ENCODE measurements at places on chromosomes 7 and 10.

DNA sequence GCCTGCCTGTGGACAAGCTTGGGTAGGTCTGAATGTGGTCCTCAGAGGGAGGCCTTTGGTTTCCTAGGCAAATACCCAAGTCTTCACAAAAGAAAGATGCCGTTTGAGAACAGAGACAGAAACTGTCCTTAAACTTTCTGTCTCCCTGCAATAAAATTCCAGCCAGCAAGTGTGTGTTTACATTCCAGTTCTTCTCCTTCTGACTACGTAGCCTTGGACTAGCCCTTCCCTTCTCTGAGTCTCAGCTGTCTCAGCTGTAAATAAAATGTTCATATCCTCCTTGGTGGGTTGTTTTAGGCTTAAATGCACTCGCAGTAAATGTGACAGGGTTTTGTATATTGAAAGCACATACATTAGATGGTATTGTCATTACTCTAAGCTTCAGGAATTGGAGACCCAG, 561.2 kb upstream of the MKI67 start:
- DNase-seq: no peak

GRCh38 chr10:91629715-91630549, 2.9 kb downstream of the PPP1R3C start:
- no peak for DNase-seq

GRCh38 chr7:50533866-50534265, 31.3 kb downstream of the DDC start:
- no peak for DNase-seq

DNA sequence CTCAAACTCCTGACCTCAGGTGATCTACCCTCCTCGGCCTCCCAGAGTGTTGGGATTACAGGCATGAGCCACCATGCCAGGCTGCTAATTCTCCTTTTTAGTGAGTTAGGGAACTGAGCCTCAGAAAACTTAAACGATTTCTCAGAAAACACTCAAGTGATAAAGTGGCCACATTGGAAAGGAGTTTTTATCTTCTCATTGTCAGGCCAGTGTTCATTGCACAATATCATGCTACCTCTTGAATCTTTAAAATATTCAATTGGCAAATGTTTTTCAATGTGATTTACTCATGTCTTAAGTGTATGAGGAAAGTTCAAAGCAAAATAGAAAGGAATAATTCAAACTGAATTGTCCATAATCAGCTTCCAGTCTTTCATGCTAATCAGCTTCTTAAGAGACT, 80.7 kb downstream of the ITGB8 start:
- no peak for DNase-seq

DNA sequence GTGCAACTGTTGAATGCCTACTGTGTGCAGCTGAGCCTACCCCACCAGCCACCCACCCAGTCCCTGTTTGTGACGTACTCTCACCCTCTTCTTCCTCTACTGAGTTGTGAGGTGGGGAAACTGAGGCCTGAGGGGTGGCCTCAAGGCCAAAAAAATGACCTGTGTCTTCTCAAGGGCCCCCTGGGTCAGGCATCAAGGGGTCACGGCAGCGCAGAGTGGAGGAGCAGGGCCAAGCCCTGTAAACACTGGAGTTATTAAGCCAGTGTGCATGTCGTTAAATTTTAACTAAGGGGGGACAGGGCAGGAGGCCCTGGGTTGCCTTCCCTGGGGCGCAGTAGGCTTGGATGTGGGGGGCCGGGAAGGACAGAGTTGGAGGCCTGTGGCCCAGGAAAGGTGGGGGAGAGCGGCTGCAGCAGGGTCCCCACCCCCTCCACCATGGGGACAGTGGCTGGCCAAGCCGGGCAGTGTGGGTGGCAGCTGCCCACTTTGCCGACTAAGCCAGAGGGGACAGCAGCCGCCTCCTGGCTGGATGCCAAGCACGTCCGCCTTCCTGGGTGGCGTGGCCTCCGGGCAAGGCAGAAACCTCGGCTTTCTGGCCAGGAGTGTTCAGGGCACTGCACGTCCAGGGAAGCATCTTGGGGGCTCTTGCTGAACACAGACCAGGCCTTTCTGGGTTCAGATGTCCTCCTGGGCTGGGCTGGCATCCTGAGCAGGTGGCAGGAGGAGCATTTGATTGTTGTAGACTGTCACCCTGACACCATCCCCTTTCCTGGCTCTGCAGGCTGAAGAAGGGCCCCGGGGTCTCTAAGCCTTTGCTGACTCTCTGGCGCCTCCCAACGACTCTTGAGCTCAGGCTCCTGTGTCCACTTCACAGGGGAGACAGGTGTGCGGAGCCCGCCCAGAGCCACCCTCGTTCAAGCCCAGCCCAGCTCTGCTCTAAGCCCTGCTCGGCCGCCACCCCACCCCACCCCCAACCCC, 1.9 kb downstream of the SLC29A4 start:
- no peak for DNase-seq

DNA sequence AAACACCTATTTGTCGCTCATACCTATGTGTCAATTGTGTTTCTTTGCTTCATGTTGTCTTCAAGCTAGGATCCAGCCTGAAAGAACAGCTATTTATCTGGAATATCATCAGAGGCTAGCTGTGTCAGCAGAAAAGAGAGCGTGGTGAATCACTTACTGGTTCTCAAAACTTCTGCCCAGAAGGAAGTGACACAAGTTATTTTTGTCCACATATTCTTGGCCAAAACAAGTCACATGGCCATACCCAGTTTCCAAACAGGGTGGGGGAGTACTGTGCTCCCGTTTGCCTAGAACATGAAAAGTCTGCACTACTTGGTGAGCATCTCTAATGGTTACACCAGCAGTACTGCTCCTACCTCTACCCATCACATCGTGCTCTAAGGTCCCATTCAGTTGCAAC, 160.9 kb upstream of the CSTF2T start:
- DNase-seq: no peak

DNA sequence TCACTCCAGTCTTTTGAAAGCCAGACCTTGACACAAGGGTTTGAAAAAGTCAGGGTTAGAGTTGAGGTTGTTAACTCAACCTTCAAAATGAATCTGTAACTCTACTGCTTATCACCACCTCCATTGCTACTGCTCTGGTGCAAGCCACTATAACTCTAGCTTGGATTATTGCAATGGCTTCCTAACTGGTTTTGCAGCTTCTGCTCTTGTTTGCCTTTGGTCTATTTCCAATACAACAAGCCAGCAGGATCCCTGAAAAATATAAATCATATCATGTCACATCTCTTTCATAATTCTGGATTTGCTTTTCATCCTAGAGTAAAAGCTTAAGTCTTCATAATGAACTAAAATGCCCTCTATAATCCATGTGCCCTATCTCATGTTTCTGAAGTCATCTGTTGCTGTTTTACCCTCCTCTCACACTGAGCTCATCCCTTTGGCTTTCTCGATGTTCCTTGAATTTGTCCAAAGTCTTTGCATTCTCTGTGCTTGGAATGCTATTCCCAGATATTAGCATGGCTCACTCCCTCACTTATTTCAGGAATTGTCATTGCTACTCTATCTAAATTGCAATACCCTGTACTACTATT, 10.9 kb downstream of the TAS2R60 start:
- no peak for DNase-seq

DNA sequence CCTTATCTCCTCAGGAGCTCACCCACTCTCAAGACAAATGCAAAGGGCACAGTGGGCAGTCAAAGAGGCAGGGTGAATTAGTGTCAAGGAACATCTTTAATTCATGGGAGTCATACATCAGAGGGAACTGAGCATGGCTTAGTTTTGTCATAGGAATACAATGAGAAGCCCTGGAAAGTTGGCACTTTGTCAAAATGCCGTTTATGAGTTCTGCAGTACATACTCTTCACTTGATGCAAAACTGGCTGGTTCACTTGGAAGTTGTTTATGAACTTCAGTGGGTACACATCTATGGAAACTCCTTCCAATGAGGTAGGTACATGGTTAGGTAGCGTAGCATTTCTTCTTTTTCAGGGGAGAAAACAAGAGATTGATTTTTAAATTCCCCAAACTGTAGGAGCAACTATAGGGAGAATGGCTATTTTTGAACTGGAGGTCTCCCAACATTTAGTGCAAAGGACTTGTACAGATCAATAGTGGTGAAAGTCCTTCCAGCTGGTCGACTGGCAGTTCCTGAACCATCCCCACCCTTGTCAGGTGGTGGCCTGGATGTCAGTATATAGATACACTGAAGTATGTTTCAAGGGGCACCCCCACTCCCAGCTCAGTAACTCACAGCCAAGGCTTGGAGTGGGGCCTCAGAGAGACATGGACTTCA, 580.5 kb downstream of the REEP3 start:
- no peak for DNase-seq

GRCh38 chr7:100488333-100489095, 4.8 kb downstream of the NYAP1 start:
- no peak for DNase-seq

GRCh38 chr7:159028508-159029401, 115.9 kb downstream of the VIPR2 start:
- DNase-seq: no peak

DNA sequence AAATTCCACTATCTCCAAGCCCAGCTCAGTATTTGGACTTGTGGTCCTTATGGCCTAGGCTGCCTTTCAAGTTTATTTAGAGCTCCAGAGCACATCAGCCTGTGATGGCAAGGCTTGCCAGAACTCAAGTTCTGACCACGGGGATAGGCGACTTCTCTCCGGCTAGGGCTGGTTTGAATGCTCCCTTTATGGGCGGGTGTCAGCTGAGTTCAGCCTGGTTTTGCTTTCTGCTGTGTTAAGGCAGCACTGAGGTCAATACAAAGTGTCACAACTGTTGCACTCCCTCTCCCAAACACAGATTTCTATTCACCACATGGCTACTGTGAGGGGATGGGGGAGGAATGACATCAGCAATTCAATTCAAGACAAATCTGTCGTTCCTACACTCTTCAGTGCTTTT, 318.1 kb upstream of the MYO3A start:
- no peak for DNase-seq

DNA sequence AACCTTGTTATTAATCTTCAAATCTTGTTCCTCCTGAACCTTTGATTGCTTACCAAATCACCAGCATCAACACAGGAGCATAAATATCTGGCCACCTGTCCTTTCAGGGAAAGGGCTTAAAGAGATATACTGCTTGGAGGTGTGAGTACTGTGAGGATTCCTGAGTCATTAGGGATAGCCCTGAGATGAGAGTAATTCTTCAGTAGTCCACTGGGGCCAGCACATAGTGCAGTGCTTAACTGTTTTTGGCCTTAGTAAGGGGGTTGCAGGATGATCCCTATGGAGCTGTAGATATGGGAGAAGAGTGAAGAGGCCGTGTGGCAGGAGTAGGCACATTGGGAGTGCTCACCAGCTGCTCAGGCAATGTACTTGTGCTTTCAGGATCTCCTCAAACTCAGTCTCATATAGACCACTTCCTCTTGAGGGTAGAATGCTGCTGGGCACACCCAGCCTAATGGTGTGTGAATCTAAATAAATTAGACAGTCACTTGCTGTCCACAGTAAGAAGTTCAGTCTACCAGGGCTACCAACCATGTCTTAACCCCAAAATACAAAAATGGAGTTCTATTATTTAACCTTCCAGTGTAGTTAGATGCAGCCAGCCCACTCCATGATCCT, 26.5 kb upstream of the GPR141 start:
- DNase-seq: no peak

DNA sequence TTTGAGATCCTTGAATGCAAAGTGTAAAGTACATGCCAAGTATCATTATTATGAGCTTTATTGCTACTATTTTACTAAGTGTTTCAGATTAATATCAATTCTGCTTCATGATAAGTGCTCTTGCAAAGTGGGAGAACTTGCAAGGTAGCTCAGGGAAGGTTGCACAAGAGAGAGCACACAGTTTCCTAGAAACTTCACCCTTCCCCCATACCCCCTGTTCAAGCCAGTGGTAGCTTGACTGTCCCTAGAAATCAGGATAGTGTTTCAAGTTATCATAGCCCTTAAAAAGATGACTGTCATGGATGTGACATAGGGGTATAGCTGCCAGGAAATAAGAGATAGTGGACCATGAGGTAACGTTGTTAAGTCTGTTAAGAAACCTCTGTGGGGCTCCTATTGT, 251.5 kb downstream of the TRIL start:
- DNase-seq: no peak

- DNase-seq: no peak
Measured at GRCh38 chr10:6819301-6819700, 239.2 kb upstream of the PRKCQ start.

DNA sequence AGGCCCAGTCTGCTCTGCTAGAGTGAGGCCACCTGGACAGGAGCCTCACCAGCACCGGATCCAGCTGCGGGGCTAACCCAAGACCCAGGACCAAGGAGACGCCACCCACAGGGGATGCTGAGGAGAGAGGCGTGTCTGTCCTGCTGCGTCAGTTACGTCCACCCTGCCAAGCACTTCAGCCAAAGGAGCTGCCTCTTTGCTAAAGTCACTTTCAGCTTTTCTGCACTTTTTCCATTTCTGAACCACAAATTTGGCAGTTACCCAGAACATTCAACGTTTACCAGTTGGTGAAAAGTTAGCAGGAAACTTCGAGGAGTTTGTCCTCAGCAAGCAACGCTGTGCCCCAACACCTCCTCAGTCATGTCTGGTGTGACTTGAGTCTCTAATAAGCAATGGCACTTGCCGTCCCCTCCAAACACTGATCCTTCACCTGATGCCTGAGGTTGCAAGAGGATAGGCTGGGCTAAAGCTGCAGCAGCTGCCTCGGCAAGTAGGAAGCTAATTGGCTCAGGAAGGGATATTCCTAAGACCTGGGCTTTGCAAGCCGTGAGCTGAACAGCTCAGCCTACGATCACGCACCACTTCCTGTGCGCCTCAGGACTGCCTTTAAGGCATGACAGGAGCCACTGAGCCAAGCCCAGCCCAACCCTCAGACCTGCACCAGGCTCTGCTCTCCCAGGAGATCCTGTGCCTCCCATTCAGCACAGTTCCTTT, 40.1 kb downstream of the KCNH2 start:
- no peak for DNase-seq

DNA sequence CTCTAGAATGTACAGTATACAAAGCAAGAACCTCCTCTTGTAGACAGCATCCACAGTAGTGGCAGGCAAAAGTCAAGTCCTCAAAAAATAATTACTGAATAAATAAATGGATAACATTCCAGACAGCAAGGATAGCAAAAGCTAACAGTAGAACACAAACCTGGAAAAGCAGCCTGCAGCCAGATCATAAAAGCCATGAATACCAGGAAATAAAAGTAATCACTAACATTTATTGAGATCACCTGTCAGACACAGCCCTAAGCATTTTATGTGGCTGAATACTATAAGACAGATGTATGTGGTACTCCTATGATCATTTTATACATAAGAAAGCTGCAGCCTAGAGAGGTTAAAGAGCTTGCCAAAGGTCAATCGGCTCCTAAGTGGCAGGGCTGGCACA, 34.0 kb downstream of the CUL2 start:
- no peak for DNase-seq

DNA sequence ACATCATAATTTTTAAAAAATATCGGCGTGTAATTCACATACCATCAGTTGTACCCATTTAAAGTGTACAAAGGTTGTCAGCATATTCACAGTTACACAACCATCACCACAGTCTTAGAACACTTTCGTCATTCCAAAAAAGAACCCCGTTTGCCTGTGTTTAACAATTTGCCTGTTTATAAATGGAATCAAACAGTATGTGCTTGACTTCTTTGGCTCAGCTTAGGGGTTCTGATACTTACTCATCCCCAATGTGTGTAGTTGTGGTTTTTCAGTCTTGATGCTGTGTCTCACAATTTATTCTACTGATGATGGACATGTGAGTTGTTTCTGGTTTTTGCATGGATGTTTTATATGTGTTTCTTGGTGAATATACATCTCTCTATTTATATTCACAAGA, 50.0 kb downstream of the PRPF18 start:
- no peak for DNase-seq

GRCh38 chr10:96413151-96413787, 54.5 kb upstream of the OPALIN start:
- no peak for DNase-seq

GRCh38 chr7:83655951-83656556, 7.1 kb upstream of the SEMA3E start:
- DNase-seq: no peak

All from HS-27A (cell line).